ENCODE measurements at places on chromosomes 11 and 22.

DNA sequence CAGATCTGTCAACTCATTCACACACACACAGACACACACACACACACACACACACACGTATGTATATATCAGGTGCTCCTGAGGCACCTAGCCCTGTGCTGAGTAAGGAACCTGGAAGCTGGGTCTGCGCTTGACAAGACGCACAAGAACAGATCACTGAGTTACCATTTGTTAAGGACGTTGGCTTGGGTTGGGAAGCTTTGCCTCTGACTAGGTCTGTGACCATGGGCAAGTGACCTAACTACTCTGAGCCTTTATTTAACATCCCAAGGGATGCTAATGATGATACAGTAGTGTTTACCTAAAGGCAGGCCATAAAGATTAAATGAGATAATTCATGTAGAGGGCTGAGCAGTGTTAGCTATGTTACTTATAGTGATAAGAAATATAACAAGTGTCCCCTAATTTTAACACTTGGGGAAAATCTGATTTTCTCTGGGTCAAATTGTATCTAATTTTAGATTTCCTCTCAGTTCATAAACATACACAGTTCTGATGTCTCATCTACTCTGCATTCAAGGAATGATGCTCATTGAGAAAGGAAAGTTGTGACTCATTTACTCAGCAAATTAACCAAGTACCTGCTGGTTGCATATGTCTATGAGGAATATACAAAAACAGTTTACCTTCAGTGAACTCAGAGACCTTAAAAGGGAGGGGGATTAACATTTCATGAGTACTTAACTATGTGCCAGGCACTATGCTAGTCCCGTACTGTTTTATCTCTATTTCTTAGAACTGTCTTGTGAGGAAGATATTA, 13.6 kb downstream of the RNF185 start:
- no peak for DNase-seq

DNA sequence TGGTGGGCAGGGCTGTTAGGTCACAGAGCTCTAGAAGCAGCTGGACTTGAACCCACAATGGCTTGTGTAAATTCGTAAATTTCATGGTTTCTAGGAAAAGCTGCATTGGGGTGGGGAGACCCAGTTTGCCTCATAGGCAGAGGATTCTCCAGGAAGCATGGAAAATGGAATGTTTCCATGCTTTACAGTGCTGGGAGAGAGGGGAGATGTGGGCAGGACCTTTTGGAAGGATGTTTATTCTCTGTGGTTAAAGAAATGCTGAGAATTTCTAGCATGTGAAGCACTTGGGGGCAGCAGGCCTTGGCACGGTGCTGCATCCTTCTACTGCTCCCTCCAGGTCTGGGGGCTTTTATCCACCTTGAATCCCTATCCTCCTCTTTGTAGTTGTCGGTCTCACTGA, 46.3 kb downstream of the TRAF6 start:
- no peak for DNase-seq

- no peak for DNase-seq
Observed at GRCh38 chr11:118149493-118149892, 3.1 kb downstream of the SCN4B start.

DNA sequence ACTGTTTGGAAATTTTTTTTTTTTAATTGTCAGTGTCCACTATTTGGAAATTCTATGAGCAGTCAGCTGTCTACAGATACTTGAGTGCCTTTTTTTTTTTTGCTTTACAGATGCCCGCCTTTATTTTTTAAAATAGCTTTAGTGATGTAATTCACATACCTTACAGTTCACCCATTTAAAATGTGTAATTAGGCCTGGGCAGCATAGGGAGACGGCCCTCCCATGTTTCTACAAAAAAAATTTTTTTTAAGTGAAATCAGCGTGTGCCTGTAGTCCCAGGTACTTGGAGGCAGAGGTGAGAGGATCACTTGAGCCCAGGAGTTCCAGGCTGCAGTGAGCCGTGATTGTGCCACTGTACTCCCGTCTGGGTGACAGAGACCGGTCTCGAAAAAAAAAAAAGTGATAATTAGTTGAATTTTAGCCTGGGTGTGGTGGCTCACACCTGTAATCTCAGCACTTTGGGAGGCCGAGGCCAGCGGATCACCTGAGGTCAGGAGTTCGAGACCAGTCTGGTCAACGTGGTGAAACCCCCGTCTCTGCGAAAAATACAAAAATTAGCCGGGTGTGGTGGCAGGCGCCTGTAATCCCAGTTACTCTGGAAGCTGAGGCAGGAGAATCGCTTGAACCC, 1.5 kb downstream of the ZNF143 start:
- no peak for DNase-seq

DNA sequence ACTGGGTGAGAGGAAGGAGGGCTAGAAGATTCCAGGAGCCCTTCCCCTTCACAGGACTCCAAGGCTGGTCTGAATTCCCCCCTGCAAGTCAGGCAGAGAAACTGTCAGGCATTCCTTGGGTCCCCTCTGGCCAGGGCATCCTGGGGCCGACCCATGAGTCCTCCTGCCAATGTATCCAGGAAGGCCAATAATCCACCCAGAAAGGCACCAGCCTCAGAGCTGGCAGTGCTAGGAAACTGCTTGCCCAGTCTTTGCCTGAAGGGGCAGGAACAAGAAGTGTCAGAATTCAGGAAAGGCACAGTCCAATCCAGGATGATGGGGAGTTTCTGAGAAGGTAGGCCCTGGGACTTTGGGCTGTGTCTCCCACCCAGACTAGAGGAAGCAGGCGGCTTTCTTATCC, 41.0 kb downstream of the BUD13 start:
- no peak for DNase-seq

GRCh38 chr11:134145715-134146114, 76.8 kb downstream of the JAM3 start:
- no peak for DNase-seq

- DNase-seq = no peak
Observed at GRCh38 chr22:48496987-48497650, 1330.6 kb downstream of the BRD1 start.
